ENCODE measurements at places on chromosomes 2 and 18.
A peak's percentile ranks its signal among the peaks of the same experiment; 100 is the strongest.

GRCh38 chr2:44549856-44550255 is 188.1 kb downstream of the CAMKMT start:
- DNase-seq, result no peak

DNA sequence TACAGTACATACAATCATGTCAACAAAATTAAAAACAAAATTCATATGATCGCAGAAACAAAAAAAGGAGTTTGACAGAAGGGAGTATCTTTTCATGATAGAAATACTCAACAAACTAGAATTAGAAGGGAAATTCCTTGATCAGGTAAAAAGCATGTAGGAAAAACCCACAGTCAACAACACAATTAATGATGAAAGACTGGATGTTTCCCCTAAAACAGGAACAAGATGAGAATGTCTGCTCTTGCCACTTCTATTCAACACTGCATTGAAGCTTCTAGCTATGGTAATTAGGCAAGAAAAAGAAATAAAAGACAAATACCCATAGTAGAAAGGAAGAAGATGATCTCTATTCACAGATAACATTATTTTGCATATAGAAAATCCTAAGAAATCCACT is 87.1 kb downstream of the SRBD1 start:
- no peak for DNase-seq

DNA sequence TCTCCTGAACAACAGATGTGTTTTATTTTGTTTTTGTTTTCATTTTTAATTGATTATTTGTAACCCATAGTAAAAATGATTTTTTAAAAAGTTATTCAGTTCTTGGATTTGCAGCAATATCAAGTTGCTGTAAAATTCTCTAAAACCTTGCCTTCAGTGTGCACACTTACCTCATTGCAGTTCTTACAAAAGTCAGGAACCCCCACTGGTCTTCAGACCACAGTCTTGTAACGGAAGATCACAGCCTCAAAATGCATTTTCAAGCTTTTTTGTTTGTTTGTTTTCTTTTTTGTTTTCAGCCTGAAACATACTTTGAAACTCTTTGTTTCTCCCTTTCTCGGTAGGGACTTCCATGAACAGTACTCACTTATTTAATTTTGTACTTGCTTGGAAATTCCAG is 1012.8 kb upstream of the GYPC start:
- no peak for DNase-seq

- DNase-seq, result no peak
These were observed 271.1 kb downstream of the PRKCE start for GRCh38 chr2:45922577-45922988.

DNA sequence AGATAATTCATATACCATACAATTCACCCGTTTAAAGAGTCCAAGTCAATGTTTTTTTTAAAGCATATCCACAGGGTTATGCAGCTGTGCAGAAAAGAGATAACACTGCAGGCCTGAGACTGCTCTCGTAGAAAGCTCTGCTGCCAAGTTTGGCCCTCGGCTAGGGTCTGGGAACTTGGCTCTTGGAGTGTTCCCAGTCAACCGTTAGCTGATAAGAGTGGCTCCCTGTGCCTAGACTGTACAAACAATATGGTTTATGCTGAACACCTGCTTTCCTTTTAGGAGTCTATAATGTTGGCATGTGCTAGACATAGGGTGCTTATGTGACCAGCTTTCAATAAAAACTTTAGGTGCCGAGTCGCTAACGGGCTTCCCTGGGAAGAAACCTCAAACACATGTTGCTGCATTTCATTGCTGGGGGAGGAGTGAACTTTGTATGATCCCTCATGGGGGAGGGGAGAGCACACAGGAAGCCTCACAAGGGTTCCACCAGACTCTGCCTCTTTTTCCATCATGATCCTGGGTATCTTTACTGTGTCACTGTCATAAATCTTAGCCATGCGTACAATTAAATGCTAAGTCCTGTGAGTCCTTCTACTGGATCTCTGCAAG is 34.7 kb downstream of the RFX8 start:
- no peak for DNase-seq

GRCh38 chr2:101736861-101737291 is 39.4 kb downstream of the MAP4K4 start:
- DNase-seq, result no peak

DNA sequence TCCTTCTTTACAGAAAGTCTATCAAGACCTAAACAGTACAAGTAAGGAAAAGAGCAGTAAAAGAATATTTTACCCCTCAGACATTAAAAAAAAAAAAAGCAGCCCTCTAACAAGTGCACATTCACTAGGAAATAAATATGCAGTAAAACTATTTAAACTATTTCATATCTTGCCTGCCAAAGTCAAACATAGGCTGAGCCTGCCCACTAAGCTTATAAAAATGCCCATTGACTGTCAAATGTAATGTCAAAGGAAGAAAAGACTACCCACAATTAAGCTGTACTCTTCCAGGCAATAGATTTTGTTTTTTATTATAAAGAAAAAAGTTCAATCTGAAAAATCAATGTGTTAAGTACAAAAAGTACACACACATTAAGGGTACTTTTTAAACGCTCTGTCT is 11.8 kb downstream of the ALS2 start:
- no peak for DNase-seq

DNA sequence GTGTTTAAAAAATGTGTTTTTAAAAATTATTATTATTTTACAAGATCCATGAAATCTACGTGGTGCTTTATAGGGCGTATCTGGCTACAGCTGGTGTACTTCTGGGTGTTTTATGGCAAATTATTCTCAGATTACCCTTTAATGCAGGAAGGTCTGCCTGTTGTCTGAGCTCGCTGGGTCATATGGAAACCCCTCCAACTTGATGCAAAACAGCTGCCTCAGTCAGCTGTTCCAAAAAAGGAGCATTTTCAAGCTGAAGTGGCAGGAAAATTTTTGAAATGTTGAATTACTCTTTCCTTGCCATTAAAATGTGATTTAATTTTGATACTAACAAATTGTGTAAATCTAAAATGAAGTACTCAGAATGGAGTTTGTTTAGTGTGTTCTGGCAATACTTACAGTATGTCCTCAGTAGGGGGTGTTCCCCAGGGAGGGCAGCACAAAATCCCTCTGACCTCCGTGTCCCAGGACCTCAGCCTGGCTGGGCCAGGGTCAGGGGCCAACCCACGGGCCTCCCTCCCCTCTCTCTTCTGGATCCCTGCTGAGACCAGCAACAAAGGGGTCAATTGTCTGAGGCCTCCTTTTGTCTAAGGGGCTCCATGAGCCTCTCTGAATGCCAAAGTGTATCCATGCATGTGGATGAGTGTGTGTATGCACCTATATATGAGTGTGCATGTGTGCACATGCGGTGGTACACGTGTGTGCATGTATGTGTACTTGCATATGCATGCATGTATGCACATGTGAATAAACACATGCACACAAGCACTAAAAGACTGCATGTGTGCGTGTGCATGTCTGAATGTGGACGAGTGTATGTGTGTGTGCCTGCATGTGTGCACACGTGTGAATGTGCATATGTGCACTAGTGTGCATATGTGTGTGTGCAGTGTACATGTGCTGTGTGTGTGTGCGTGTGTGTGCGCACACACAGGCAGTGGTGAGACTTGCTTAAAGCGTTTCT is 105.4 kb downstream of the ACOXL start:
- DNase-seq, result no peak

GRCh38 chr18:78719821-78720220 is 259.8 kb upstream of the SALL3 start:
- no peak for DNase-seq

- no peak for DNase-seq
These were observed 64.6 kb downstream of the DSEL start for GRCh38 chr18:67451960-67452359.

DNA sequence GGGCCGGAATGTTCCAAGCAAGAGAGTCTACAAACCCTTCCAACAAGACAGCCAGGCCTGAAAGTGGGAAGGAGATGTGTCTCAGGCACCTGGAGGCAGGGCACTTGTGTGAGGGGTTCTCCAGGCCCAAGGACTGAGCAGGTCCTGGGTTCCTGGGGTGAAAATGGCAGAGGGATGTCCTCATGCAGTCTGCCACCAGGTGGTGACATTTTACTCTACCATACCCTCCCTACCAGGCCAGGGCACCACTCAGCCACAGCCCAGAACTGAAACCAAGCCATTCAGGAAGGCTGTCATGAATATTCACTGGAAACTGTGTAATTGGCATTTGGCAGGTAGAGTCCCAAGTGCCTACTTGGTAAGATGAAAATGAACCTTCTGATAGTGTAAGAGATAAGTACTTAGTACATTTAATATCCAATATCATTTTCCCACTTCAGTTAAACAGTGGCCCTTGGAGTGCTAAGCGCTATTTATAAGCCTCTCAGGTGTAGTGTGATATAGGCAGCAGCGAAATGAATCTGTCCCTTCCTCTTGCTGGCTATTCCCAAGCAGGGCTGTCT is 185.1 kb downstream of the MYO5B start:
- DNase-seq, result no peak

DNA sequence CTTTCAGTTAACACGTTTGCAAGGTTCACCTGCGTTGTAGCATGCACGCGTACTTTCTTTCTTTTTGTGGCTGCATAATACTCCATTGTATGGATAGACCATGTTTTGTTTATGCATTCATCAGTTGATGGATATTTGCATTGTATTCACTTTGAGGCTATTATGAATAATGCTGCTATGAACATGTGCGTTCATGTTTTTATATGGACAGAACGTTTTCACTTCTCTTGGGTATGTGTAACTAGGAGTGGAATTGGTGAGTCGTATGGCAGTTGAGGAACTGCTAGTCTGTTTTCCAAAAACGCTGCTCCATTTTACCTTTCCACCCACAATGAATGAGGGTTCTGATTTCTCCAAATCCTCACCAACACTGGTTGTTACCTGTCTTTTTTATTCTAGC is 244.3 kb downstream of the GLI2 start:
- DNase-seq, result no peak

GRCh38 chr2:173898996-173899395 is 66.2 kb downstream of the SP3 start:
- DNase-seq, result no peak

DNA sequence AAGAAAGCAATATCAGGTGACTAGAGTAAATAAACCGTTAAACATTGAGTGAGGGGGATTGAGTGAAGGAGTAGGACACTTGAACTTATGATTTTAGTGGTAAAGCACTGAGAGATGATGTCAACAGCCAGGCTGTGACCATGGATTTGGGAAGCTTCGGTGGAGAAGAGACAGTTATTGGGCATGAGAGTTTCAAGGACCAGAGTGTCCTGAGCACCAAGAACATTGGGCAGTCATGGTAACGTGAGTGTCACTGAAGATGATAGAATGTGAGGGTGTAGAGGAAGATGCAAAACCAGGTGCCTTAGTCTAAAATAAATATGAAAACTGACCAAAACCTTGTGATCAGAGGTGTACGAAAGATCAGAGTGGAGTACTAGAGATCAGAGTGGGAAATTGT is 248.1 kb downstream of the ASXL3 start:
- DNase-seq, result no peak

GRCh38 chr2:208546107-208546506 is 139.5 kb downstream of the PTH2R start:
- DNase-seq, result no peak

DNA sequence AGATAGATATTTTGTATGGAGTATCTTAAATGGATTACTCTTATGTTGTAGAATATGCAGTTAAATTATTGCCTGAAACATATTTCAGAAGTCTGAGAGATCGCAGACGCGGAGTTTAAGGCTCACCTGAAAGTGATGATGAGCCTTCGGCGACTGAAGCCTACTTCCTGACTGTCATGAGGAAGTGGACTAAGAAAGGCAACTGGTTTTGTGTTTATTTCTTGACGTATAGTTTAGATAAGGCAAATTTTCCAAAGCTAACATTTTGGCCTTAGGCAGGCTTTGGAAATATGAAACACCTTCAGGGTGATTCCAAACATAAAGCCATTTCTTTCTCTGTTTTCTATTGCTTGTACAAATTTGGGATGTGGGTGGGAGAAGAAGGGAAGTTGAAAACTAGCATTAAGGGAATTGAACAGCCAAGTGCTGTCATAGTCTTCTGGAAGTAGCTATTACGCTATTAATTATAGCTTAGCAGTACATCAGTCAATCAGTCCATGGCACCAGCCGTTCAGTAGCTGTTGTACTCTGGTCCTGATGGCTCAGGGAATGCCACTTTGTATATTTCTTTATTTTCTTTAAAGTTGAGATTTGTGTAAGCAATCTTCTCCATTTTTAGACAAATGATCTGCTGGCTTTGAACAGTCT is 1.5 kb downstream of the GRHL1 start:
- DNase-seq, result no peak

- DNase-seq, result no peak
These were observed 112.7 kb upstream of the SLC35G4 start for GRCh38 chr18:11496526-11497172.

GRCh38 chr2:76268484-76268883 is 557.8 kb upstream of the GCFC2 start:
- DNase-seq, result no peak

GRCh38 chr2:54528311-54528955 is 72.3 kb downstream of the SPTBN1 start:
- no peak for DNase-seq

DNA sequence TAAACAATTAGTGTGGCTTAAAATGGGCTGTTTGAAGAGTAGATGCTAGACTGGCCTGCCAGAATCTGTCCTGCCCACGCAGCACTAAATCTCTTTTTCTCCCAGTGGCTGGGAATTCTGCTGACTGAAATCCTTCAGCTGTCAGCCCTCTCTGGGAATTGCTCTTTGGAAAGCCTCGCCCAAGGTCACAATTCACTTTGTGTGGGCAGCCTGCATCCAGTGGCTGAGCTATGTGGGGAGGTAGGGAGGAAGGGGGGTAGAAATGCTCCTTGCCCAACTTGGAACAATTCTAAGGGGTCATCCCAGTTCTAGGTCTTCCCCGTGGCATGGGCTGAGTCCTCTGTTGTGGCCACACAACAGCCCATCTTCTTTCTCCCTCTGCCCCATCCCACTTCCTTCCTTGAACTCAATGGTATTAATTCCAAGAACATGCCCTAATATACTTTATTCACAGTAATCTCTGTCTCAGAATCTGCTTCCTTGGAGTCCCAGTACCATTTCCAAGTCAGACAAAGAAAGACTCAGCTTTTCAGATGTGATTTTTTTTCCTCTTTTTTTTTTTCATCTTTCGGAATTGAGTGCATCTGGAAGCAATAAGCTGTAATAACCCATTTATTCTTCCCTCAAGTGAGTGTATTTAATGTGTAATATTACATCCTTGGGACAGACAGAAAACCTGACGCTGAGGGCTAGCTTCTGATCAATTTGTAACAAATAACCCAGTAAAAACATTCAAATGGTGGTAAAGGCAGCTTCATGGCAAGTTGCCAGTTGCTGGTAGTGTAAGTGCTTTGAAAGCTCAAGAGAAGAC is 189.4 kb downstream of the GPD2 start:
- DNase-seq, result no peak

- peak; percentile 63 for DNase-seq
These were observed 78.1 kb downstream of the AAK1 start for GRCh38 chr2:69565431-69565839.

DNA sequence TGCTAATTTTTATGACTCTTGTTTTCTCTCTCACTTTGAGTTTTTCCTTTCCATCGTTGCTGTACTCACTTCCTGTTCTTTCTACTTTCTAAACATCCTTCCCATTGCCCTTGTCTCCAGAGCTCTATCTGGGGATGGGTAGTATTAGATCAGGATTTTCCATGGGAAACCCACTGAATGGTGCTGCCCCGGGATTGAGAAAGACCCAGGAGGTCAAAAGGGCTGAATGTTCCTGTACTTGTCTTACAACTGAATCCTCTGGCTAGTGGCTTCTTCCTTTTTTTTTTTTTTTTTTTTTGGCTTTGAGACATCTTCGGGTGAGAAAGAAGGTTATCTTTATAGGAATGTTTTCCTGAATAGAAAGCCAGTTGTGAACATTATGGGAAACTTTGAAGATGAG is 364.8 kb upstream of the SLC14A2 start:
- no peak for DNase-seq

GRCh38 chr18:10379522-10379921 is 74.9 kb upstream of the APCDD1 start:
- DNase-seq, result no peak

Measured in CD4-positive, alpha-beta T cell treated with Interleukin-15 for 1 hour (primary cell).